GM04504 (cell line): ENCODE measurements at places on chromosomes 5 and 9.

DNA sequence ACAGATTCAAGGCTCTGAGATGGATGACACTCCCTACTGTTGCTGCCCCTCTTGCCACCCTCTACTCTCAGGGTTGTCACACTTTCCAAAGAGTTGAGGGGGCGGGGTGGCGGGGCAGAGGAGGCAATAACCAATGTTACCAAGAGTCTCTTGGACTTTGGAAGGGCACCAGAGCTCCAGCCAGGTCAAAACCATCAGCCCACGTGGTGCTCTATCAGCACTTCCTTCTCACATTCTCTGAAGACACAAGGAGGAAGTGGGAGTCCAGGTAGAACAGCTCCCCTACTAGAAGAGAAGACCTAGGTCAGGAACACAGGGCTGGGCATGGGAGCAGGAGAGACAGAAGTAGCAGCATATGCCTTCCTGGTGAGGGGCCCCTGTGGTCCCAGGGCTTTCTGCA lies 33.0 kb upstream of the PIK3R1 start:
- DNase-seq, result no peak

- DNase-seq, result no peak
Measured at GRCh38 chr9:2338777-2339365, 282.7 kb upstream of the VLDLR start.

DNA sequence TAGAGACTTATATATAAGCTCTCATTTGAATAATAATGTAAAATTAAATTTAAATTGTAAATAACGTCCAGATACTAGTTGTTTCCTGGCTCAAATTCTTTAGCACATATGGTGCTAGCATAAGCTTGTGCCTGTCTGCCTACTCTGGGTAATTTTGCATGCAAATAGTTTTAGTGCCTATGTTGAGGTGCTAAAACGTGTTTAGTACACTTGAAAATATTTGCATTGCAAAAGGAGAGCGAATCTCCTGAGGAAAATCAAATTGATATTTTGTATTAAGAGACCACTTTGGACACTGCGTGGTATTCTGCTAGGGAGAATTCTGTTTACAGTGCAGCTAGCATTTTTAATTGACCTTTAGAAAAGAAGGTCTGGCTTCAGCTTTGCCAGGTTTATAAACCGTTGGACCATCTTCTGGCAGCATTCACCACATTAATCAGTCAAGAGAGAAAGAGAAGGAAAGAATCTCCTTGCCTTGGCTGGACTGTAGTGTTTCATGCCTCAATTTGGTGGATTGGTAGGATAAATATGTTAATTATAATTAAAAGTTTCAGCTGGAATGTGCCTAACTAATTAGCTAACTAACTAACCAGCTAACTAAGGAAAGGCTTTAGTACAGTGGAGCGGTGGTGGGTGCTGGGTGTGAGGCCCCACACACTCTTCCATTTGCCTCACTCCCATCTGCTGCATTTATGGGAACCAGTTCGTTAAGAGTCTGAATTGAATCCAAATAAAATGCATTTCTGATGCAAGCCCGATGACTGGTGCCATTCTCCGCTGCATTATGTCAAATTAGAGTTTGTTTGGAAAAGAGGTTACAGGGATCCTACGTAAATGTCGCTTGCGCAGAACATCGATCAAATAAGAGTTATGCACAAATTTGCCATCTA lies 150.1 kb upstream of the MPDZ start:
- no peak for DNase-seq

DNA sequence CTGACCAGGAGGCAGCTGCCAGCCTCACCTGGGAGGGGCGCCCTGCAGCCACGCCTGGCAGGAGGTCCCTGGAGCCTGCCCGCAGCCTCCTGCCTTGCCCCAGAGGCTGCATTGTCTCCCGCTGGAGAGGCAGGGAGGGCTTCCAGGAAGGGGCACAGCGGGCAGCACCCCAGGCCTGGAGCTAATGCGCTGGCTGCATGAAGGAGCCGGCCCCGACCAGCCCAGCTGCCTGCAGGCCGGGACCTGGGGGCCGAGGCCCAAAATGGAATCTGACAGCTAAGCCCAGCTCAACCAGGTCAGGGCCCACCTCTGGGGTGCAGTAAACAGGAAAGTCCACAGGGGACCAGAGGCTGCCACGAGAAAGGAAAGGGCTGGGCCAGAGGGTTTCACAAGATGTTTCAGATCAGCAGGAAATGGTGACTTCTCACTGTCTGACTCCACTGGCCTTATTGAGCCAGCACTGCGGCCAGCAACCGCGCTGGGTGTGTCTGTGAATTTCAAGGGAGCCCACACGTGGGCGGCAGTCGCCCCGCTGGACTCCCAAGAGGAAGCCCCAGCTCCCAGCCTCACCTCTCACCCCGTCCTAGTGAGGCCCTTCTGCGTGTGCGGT lies 18.6 kb upstream of the NOTCH1 start:
- peak; percentile 71 for DNase-seq

GRCh38 chr9:76835571-76836283 lies 70.2 kb downstream of the PRUNE2 start:
- DNase-seq, result peak; percentile 58

GRCh38 chr9:129665389-129665775 lies at the start of gene PRRX2:
Gene PRRX2, plus strand, starts transcription at chr9:129665647. Its CDS starts 221 bp downstream, at chr9:129665868.
- peak; percentile 50 for DNase-seq

DNA sequence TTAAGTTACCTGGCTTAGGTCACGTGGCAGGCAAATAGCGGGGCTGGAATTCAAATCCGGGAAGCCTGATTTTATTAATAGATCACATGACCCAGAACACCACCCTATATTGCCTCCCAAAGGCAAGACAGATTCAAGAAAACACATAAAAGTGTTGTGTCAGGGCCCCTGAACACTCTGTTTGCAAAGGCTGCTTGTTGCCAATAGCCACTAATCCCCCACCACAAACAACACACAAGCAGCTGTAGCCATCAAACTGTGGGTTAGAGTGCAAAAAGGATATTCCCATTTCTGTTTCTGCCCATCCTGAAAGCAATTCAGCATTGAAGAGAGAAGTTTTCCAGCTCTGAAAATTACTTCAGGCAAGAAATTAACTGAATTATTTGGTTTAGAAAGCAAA lies 358.9 kb upstream of the RFX3 start:
- no peak for DNase-seq

GRCh38 chr5:81906086-81906485 lies 65.7 kb upstream of the ATG10 start:
- no peak for DNase-seq

DNA sequence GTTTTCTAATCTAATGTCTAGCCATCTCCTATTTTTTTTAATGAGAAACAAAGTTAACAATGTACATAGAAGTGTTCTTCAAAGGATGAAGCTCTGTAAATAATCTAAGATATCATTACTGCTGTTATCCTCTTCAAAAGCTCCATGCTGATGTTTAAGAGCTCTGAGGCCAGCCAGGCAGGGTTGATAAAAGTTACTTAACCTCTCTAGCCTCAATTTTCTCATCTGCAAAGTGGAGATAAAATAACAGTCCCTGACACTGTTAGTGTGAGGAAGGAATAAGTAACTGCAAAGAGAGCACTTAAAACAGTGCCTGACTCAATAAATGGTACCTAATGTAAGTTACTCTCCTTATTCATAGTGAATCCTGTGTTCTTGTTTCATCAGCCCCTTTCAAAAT lies 60.1 kb downstream of the LHFPL2 start:
- no peak for DNase-seq

DNA sequence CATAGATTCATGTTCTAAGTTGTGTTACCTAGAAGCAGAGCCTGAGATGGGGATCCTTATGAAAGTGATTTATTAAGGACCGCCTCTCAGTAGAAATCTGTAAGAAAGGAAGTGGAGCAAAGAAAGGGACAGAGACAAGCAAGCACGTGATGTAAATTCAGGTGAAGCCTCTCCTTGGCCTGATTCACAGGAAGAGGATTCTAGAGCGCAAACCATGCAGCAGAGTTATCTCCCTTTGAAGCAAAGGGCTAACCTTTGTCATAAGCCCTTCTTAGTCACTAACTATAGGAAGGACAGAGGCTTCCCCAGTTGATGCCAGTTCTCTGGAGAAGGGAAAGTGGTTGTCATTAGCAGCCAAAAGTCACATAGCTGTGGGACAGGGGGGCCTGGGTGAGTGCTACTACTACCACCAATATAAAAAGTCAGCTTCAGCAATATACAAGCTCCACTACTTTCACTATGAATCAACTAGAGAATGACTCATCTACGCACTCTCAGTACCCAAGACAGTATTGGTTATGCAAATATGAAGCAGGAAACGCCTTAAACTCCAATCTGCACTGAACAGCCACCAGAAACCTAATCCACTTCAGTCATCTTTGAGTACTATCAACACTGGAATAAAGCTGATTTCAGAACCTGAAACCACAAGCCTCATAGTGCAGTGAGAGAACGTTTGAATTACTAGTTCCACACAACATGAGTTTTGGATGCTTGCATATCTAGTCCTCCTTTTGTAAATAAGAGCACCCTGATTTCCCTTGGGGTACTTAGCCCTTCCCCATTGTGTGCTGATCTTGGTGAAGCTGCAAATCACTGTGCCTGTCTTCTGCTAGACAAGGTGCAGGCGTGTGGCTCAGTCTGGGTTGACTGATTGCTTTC lies 162.7 kb downstream of the ZNF608 start:
- peak; percentile 35 for DNase-seq

DNA sequence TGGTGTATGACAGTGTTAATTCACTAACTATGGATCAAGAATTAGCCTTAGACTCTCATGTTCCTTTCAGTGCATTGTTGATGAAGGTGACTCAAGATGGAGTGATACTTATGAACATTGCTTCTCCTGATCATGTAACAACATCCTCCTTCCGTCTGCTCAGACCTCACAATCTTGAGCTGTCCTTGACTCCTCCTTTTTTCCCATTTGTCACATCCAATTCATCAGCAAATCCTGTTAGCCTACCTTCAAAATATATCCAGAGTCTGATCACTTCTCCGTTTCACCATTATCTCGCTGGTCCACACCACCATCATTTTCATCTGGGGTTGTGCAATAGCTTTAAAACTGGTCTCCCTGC lies 9.2 kb upstream of the SEMA6A start:
- DNase-seq, result no peak

DNA sequence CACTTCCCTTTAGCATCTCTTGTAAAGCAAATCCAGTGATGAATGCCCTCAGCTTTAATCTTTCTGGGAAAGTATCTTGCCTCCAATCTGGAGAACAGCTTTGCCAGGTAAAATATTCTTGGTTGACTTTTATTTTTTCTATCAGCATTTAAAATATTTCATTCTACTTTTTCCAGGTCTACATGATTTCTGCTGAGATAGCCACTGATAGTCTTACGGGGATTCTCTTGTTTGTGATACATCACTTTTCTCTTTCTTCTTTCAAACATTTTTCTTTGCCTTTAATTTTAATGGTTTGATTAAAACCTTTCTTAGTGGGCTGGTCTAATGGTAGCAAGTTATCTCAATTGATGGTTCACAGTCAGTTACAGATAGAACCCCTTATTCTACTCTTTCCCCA lies 33.9 kb upstream of the FAM120A start:
- DNase-seq, result no peak

DNA sequence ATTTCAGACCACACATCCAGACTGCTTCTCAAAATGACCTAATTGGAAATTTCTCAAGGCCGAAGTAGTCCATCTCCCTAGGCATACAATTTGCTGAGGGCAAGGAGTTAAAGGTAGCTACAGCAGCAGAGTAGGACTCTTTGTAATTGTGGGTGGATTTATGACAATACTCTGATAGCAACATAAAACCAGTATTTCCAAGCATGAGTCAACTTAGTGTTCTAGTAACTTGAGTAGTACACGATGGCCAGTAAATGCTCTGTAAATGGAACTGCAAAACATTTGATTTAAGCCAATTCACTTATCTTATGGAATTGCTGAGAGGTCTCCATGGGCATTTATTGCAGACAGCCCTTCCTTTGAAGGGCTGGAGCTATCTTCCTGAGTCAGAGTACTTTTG lies 352.2 kb downstream of the PLK2 start:
- no peak for DNase-seq

- DNase-seq, result no peak
Measured at GRCh38 chr9:121182101-121182836, 19.4 kb downstream of the RAB14 start.

- DNase-seq, result no peak
Measured at GRCh38 chr5:74946471-74946870, 80.3 kb upstream of the FAM169A start.

GRCh38 chr9:87515588-87516221 lies 18.0 kb downstream of the DAPK1 start:
- DNase-seq, result no peak

DNA sequence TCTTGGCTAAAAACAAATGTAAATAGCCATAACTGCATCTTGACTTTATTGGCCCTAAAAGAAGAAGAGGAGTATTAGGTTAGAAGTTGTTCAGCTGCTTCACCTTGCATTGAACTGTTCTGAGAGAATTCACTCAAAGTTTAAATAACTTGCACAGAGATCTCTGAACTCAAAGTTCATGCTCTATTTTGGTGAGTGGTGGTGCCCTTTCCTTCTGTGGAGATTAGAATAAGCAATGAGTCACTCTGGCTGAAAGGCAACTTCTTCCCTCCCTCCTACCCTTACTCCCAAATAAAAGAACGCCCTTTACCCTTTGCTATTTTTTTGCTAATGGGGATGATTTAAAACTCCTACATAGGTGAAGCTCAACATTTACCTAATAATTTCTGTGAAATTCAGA lies 48.9 kb downstream of the ERMP1 start:
- DNase-seq, result no peak

DNA sequence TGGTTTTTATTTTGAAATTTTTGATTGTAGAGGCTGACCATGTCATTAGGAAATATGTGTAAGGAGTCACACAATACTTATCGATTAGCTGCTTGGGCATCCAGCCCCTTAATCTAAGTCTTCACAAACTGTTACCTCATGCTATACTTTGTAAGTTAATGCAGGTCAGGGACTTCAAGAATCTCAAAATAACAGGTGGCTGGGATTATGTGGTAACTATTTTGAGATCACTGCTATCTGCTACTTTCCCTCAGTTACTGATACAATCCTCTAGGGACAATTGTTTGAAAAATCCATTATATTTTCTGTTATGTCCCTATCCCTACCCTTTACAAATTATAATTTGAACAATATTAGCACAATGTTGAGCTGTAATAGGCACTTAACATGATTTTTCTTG lies 21.7 kb downstream of the FTMT start:
- DNase-seq, result no peak

DNA sequence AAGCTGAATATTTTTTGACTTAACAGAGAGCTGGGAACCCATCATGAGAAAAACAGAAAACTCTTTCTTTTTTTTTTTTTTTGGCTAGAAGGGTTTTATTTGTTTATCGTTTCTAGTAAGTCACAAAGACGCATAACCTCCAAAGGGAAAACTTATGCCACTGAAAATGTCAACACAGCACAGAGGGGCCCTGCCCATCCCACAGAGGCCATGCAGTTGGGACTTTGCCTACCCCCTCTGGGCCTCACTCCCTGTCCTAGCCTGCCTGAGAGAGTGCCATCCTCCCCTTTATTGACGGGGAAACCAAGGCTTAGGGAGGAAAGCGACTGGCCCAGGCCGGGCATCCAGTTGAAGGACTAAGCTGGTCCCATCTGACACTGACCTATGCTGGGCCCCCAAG lies 74.7 kb downstream of the VAV2 start:
- no peak for DNase-seq

GRCh38 chr9:89446961-89447310 lies 51.0 kb downstream of the SEMA4D start:
- no peak for DNase-seq

GRCh38 chr5:84191281-84191680 lies 193.4 kb downstream of the EDIL3 start:
- no peak for DNase-seq

- peak; percentile 88 for DNase-seq
Measured at GRCh38 chr9:88747768-88748167, 212.8 kb downstream of the NXNL2 start.

- no peak for DNase-seq
Measured at GRCh38 chr9:90964101-90965020, 162.7 kb downstream of the SYK start.

- no peak for DNase-seq
Measured at GRCh38 chr5:6868575-6869215, 155.5 kb downstream of the TENT4A start.

- no peak for DNase-seq
Measured at GRCh38 chr5:97006454-97007060, 70.7 kb downstream of the LNPEP start.
